Smooth muscle cell of the pulmonary artery (primary cell): ENCODE measurements at places on chromosomes 5 and 9. TPM values are rescaled to one million over a fixed set of nuclear protein-coding genes. Genes with fewer than 3 reads are reported as not detected.

Gene CDC14B
- 16.9 and 19.8 TPM in 2 replicates for total RNA-seq

Gene NME5
- total RNA-seq: 2.5 and 2.7 TPM in 2 replicates

Gene HAVCR1
- not detected in 2 replicates for total RNA-seq

Gene NR6A1
- total RNA-seq: 0.39 and 0.69 TPM in 2 replicates
